ENCODE measurements at places on chromosomes 3 and 15.

DNA sequence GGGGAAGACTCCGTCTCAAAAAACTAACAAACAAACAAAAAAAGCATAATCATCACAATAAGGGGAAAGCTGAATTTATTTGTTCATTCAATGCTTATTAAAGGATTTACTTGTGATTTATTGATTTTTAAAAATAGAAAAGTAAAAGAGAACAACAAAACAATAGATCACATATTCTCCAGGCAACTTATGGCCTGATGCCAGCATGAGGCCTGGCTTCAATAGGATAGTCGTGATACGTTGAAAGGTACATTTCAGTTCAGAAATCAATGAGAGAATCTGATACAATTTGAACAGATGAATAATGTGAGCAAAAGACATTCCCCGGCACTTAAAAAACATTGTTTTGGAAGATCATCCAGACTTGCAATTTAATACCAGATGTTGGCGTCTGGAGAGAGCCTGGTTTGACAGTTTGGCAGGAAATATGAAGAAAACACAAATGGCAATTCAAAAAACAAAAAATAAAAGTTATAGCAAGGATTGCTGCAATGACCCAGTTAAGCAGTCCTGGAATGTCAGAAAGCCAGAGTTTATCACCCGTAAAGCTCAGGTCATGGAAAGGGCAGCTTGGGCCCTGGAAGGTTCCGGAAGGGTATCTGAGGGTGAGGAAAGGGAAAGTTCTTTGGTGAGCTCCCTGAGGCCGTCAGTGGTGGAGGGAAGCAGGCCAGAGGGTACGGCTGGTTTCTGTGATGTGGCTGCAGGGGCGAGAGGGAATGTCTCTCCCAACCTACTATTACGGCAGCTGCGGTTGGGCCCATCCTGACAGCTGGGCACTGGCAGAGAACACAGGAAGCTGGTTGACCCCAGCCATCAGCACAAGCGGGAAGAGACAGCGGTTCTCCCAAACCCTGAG is 230.2 kb upstream of the HES1 start:
- DNase-seq: no peak

GRCh38 chr3:169362868-169363267 is 300.6 kb downstream of the MECOM start:
- no peak for DNase-seq

- DNase-seq: no peak
Measured at GRCh38 chr3:149382101-149382467, 4.6 kb upstream of the TM4SF1 start.

DNA sequence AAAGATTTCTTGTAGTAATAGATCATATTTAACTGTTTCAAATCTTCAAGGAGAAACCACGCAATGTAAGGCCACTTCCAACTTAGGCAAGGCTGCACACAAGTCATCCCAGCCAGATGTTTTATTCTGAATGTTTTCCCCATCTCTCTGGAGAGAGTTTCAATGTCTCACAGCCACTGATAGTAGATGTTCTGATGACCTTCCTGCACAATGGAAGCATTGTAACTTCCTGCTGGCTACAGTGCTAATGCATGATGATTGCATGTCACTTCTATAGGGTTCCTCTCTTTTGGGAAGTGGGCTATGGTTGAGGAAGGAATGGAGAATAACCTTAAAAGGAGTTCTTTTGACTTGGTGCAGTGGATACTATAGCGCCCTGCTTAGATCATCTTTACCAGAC is 328.0 kb downstream of the ZNF621 start:
- DNase-seq: no peak

DNA sequence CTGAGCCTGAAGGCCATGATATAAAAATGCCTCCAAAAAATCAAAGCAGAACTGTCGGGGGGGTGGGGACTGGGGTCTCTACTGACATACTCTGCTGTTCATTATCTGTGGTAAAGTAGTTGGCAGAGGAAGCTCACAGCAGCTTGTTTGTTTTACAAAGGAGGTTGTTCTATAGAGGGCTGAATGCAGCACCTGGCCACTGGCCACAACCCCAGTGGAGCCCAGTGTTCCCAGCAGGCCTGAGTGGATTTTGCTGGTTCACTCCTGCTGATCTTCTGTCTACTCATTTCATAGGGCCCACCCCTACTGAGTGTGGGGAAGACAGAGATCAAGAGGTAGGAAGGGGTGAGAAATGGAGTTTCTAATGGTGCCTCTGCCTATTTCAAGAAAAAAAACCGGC is 125.5 kb downstream of the DIPK2A start:
- DNase-seq: no peak

GRCh38 chr3:66490984-66491383 is 9.8 kb downstream of the LRIG1 start:
- DNase-seq: no peak

DNA sequence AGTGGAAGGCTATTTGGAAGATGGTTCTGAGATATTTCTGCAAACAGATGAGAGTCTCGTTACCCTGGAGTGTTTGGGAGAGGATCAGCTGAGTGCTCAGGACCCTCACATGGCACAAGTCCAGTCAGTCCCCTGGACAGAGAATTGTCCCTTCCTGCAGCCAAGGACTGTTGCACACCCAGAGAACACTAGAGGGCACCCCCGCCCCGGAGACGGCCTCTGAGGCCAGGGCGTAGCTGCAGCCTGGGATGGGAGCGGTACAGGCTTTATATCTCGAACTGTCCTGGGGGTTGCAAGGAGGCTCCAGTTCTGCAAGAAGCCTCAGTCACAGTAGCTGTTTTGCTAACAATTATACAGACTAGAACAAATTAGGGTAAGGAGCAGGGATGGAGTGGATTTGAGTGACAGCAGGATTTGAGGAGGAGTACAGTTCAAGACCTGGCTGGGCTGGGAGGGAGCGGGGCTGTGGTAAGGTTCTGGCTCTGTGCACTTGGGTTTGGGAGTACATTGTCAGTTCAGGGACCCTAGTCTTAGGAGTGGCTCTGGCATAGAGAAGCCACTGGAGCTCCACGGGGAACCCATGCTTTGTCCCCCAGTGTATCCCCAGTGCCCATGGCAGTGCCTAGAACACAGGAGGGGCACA is 67.6 kb upstream of the HACD2 start:
- no peak for DNase-seq

GRCh38 chr3:28250999-28251398 is 9.6 kb downstream of the CMC1 start:
- no peak for DNase-seq

DNA sequence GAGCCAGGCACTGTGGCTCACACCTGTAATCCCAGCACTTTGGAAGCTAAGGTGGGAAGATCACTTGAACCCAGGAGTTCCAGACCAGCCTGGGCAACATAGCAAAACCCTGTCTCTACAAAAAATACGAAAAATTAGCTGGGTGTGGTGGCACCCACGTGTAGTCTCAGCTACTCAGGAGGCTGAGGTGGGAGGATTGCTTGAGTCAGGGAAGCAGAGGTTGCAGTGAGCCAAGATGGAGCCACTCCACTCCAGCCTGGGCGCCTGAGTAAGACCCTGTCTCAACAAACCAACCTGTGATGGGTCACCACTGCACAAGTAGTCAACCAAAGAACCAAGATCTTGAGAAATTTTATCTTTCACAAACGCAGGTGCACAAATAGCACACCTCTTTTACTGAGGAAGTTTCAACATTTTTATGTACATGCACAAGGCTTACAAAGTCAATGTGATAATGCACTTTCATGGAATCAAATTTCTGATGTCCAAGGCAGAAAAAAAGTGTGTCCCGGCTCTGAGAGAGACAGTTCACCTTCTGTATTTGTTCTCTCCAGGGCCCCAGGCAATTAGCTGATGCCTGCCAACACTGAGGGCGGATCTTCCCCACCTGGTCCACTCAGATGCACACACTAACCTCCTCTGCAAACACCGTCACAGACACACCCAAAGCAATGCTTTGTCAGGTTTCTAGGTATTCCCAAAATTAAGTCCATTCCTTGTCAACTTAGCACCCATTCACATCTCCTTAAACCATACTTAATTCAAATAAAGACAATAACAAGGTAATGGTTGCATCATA is 12.4 kb downstream of the ACAA1 start:
- no peak for DNase-seq

GRCh38 chr15:63350178-63350621 is 31.4 kb downstream of the CA12 start:
- DNase-seq: no peak

DNA sequence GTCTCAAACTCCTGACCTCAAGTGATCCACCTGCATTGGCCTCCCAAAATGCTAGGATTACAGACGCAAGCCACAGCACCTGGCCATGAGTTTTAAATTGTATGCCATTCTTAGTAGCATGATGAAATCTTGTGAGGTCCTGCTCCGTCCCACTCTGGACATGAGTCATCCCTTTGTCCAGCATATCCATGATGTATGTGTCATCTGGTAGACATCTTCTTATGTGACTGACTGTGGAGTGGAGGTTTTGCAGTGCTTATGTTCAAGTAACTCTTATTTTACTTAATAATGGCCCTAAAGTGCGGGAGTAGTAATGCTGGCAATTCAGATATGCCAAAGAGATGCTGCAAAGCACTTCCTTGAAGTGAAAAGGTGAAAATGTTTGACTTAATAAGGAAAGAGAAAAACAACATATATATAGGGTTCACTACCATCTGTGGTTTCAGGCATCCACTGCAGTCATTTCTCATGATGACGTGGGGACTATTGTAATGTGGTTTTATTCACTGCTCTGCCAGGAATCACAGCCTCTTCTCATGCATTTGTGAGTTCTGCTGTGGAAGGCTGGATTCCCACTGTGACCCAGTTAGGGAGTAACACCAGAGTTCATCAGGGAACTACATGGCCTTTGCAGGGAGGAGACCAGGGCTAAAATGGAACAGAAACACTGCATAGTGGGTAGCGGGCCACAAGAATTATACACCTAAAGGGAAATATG is 204.6 kb upstream of the STRIT1 start:
- peak; percentile 80 for DNase-seq

GRCh38 chr15:40754574-40754882 is 526 bp downstream of the RMDN3 start:
- no peak for DNase-seq

GRCh38 chr3:119297169-119297568 is 3.0 kb downstream of the ARHGAP31 start:
- no peak for DNase-seq

- no peak for DNase-seq
Measured at GRCh38 chr15:60477916-60478565, 901 bp downstream of the ICE2 start.

DNA sequence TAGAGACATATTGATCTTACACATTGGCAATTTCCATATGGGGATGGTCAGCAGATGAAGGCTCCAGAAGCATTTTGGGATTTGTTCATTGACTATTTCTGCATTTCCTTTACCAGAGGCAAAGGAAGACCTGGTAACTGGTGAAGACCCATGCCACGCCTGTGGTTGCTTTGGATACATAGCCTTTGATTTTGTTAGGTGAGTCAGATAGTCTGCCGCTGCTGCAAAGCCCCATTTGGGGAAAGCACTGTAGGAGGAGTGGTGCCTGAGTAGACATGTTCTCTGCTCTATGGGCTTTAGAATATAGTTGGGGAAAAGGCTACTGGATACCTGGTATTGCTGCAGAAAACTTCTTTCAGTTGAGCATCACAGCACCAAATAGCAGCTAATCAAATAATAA is 56.8 kb downstream of the TFG start:
- DNase-seq: no peak

DNA sequence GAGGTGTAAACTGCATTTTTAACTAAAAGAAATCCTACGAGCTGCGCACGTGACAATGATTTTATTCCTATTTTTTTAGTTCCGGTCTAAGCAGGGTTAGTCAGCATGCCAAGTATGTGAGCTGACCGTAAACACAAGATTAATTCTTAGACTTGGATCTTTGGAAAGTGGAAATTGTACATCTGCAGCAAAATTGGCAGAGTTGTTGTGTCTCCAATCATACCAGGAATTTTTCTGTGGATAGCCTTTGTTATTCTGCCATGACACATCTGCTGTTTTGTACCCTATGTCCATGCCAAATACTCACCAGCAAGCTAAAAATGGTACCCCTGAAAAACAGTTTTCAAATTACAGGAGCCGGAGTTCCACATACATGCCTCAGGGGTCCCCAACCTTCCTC is 562.5 kb downstream of the UNC13C start:
- no peak for DNase-seq

- DNase-seq: no peak
Measured at GRCh38 chr15:27936164-27936563, 163.0 kb downstream of the OCA2 start.

DNA sequence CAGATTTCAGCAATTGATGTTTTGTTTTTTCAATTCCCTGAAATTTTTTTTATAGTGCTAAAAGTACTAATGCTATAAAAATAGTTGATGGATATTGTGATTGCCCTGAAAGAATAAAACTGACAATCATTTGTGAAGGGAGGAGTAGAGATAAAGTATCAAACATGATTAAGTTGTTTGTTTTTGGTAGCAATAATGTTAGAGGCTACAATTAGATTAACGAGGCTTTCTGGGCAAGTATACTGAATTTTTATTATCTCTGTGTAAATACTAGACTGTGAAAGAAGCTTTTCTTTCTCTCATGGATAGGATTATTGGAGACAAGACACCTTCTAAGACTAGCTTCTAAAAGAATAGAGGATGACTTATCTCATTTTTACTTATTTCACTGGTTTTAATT is 15.6 kb downstream of the NR1D2 start:
- DNase-seq: no peak

- no peak for DNase-seq
Measured at GRCh38 chr3:52279596-52279995, 1.1 kb upstream of the WDR82 start.

GRCh38 chr3:42653303-42653559 is 266 bp upstream of the ZBTB47 start:
- no peak for DNase-seq

GRCh38 chr3:127549826-127550467 is 40.6 kb downstream of the TPRA1 start:
- no peak for DNase-seq

DNA sequence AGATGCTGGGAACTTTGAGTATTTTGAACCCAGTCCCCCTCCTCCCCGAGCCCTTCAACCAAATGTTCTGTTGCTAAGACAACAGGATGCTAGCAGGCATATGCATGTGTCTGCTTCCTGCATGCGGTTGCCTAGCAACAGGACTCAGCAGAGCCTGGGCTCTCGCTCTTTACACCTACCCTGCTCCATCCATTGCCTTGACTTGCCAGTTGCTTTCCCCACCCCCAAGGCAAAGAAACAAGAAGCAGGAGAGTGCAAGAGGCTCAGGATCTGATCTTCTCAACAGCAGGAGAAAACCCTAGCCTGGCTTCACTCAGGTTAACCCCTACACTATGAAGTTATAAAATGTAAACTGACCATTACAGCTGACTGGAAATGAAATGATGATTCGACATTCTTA is 393.0 kb downstream of the IGSF11 start:
- no peak for DNase-seq

GRCh38 chr3:126346466-126346865 is 10.7 kb downstream of the KLF15 start:
- no peak for DNase-seq

Measured in HS-27A (cell line).